ENCODE measurements at places on chromosomes 5 and 9.

GRCh38 chr5:163512526-163512925 is 7.1 kb downstream of the MAT2B start:
- DNase-seq, result no peak

GRCh38 chr9:137945581-137945980 is 68.0 kb downstream of the CACNA1B start:
- no peak for DNase-seq

GRCh38 chr5:9654886-9655285 is 24.7 kb upstream of the TAS2R1 start:
- no peak for DNase-seq

DNA sequence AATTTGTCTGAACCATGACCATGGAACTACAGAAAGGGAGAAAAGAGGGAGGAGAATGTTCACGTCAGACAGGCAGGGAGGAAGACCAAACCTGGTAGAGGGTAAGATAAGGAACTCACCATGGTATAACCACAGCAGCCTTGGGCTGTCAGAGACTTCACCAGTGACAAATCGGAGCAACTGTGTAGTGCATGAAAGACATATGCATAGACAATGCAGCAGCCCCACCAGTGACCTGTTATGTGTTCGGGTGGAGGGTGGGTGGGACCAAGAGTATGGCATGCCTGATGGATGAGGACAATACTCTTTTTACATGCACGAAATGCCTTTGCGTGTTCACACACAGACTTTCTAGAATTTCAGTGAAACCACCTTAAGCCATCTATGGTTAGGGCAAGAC is 221.8 kb upstream of the RASEF start:
- DNase-seq, result no peak

DNA sequence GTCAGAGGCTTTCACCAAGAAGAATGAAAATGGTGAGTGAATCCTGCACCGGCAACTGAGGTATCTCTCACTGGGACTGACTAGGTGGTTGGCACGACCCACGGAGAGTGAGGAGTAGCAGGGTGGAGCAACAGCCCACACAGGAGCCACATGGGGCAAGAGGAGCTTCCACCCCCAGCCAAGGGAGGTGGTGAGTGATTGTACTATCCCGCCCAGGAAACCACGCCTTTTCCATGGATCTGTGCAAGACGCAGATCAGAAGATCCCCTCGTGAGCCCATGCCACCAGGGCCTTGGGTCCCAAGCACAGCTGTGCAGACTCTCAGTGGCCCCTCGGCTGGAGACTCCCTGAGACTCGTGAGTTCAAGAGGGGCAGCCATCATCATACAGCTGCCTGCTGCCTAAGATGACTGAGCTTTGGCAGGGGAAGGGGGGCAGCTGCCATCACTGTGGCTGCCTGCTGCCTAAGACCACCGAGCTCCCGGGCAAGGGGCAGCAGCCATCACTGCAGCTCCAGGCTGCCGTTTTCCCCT is 229.5 kb downstream of the AP3B1 start:
- DNase-seq, result no peak

GRCh38 chr5:24642022-24642421 is 2.8 kb downstream of the CDH10 start:
- DNase-seq, result no peak

GRCh38 chr5:14663734-14664269 is 716 bp upstream of the OTULIN start:
- DNase-seq, result no peak

- DNase-seq, result no peak
These were observed 18.1 kb downstream of the CCNH start for GRCh38 chr5:87394411-87395165.

GRCh38 chr9:133201424-133202144 is 7.5 kb downstream of the OBP2B start:
- DNase-seq, result no peak

DNA sequence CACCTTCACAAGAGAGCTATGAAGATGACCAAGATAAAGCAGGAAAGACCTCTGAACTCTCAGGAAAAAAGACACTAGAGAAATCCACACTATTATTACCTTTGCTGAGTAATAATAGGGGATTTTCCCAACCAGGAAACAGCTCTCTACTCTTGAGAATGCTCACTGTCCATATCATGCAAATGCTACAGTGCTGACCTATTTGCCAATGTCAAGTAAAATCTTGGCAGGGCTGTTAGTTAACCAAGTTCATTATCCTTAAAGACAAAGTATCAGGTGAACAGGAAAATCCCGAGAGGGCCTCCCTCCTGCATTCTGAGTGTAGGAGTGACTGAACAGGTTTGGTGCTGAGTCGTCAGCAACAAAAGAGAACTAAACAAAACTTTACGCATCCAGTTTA is 306.6 kb downstream of the ACTL7B start:
- DNase-seq, result no peak
